ENCODE measurements at places on chromosomes 6 and 20.

DNA sequence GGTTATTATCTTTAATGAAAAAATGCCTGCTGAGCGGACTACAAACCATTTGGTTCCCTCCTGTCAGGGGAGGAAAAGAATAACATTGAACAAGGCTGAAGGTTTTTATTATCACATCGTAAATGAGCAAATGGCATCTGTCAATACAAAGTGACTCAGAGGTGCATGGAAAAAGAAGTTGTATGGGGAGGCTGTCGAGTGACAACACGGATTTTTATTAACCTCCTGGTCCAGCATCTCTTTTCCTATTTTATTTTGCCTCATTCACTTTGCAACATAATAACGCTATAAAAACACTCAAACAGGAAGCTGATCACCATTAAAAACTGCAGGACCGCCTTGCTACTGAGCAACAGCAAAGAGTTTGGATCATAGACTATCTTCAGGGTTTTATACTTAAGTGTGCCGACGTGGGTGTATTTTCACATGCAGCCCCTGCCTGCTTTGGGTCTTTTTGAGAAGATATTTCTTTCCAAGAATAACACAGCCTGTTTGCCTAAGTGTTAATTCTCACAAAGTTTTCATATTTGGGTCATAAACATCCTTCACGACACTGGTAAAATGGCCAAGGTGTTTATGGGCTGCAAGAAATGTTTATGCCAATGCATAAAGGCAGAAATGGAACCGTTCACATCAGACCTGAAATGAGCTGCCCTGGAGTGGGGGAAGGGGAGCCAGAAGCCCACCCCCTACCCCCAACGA is 132.1 kb upstream of the SALL4 start:
- no peak for DNase-seq

DNA sequence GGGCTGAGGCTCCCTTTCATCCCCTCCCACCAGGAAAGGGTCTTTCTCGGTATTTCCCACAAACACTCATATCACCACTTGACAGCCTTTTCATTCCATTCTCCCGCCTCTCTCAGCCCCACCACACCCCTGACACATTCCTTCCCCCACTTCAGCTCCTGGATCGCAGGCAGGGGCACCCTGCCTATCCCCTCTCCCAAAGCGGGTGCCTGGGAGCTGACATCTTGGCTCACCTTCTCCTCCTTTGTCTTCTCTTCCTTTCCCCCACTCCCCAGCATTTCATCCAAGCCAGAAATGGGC is 10.2 kb upstream of the VEGFA start:
- DNase-seq, result no peak

GRCh38 chr20:12925863-12926793 is 82.6 kb upstream of the SPTLC3 start:
- no peak for DNase-seq

GRCh38 chr20:1539816-1540419 is 17.6 kb downstream of the SIRPD start:
- DNase-seq, result no peak

GRCh38 chr6:105622226-105622625 is 219.3 kb upstream of the PREP start:
- no peak for DNase-seq
